ENCODE measurements at places on chromosomes 4 and X.
A peak's percentile ranks its signal among the peaks of the same experiment; 100 is the strongest.

- no peak for DNase-seq
These were observed 107.8 kb downstream of the IQCM start for GRCh38 chr4:149707862-149708261.

DNA sequence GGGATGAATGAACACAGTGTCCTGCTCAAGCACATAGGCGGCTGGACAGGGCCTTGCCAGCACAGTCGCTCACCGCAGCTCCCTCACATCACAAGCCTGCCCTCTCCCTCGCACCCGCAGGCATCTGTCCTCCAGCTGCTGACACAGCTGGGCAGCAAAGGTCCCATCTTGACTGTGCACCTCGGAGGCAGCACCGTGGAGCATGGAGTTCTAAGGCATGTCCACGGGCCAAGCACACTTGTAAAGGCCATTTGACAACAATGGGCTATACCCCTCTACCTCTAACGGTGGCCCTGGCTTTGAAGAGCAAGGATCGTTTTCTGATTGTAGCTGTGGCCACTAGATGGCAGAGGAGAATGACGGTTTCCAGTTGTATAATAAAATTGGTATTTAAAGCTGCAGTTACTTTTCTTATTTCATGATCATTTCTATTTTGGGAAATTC, 53.8 kb downstream of the APLN start:
- peak; percentile 38 for DNase-seq

GRCh38 chr4:113057891-113058290, 8.4 kb downstream of the ANK2 start:
- DNase-seq, result no peak

- no peak for DNase-seq
These were observed 407.9 kb downstream of the TECRL start for GRCh38 chr4:64001229-64001898.

GRCh38 chr4:100738196-100739165, 220.7 kb upstream of the EMCN start:
- DNase-seq, result peak; percentile 64

GRCh38 chr4:15794905-15795304, 16.8 kb downstream of the CD38 start:
- no peak for DNase-seq

- peak; percentile 11 for DNase-seq
These were observed 14.1 kb downstream of the S100G start for GRCh38 chrX:16664074-16664473.

DNA sequence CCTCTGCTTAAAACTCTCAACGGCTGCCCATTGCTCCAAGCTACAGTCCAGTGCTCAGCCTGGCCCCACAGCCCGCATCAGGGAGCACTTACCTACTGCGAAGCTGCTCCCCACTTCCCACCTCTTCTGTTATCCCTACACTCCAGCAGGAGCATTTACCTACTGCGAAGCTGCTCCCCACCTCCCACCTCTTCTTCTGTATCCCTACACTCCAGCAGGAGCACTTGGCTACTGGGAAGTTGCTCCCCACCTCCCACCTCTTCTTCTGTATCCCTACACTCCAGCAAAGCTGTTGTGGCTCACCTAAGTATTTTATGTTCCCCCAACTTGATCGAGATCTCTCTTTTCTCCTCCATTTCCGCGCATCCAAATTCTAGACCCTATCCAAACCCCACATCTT, 563.3 kb upstream of the ZFP42 start:
- no peak for DNase-seq

GRCh38 chr4:91170768-91171167, 1043.6 kb downstream of the CCSER1 start:
- DNase-seq, result no peak

DNA sequence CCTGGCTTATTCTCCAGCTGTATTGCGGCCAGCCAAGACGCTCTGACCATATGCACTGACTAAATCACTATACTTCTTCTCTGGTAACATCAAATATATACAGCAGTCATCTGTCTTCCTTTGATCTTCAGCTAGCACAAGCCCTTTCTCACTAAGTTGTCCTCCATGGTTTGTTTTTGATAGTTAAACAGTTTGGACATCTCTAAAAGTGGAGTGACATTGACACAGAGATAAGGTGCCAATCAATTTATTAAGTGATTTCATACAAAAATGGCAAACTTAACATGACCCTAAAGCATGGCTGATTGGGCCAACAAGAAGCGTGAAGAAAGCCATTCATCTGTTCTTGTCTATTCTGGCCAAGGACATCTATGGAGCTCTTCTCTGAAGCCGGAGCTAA, 334.9 kb downstream of the NKX6-1 start:
- no peak for DNase-seq

DNA sequence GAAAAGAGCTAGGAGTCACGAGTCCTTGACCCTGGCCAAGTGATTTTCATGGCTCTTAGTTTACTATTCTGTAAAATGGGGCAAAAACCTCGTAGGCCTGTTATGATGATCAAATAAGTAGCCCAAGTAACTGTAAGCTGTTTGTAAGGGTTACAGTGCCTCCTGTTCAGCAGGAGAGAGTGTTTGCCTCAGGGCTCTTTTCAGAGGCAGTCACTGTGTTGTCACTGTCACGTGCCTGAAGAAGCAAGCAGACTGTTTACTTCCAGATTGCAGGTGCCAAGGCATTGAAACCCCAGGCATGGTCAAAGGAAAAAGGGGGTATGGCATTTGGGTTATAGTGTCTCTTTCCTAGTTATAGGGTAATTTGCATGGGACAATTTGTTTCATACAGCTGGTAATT, 4.5 kb downstream of the RAB39B start:
- no peak for DNase-seq

DNA sequence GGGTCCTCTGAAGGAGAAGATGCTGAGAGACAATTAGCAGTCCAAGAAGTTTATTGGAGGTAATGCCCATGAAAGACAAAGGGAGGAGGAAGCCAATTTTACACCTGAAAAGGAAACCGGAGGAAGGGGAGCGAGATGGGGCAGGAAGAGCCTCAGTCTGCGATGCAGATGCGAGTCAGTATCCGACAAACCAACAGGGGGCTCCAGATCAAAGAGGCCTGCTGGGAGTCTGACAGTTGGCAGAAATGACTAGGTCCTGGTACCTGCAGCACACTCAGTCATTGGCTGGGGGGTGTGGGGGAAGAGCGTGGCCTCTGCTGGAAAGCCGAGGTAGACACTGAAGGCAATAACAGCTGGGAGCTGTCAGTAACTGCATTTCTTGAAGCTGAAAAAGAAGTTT, 231.1 kb upstream of the CENPE start:
- peak; percentile 24 for DNase-seq

- DNase-seq, result no peak
These were observed 193.4 kb upstream of the PACRGL start for GRCh38 chr4:20506827-20507226.

GRCh38 chr4:101142259-101142658, 205.1 kb downstream of the PPP3CA start:
- DNase-seq, result no peak

DNA sequence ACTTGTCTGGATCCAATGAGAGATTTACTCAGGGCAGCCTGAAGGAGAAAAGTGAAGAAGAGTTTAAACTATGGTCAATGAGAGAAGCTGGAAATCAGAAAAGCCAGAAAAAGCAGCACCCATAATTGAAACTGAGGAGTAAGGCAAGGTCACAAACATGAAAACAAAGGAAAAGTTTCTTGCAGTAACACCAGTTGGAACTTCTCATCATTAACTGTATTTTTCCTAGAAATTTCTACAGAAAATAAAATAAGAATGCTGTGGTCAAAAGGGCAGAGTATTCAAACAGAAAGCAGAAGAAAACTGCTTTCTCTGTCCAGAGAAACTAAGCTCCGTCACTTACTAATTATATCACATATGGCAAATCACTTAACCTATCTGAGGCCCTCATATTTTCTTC, 102.2 kb downstream of the OR13H1 start:
- no peak for DNase-seq

GRCh38 chr4:154744341-154744926, 634 bp downstream of the LRAT start:
- DNase-seq, result no peak

- DNase-seq, result peak; percentile 73
These were observed 35.3 kb downstream of the FRMD7 start for GRCh38 chrX:132092439-132093065.

DNA sequence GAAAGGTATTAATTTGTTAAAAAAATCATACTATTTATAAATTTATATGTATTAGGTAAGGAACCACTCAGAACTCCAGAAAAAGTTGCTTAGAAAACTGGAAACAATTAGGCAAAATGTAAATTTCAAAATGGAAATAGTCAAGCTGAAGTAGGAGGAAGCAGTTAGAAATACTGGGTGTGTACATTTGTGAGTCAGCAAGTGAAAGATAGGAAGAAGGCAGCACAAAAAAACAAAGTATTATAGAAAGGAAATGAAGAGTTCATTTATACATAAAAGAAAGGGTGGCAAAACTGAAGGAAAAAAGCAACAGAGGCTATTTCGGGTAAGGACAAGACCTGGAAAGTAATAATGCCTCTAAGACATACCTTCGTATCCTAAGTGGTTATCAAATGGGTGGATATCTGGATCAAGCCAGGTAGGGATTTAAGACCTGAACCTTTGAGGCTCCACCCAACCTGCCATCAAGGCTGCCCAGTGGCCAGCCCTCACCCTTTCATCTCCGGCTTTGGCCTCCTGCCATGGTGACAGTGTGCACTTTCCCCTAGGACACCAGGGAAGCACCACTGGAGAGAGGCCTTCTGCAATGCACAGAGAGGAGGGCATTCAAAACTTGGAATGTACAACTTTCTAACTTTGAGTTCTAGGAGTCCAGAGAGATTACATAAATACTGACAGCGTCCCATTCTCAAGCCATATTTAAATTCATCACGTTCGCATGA, at the start of gene LRRC66:
Gene LRRC66, minus strand, starts transcription at position 428 of the 722 bp plus-strand sequence. CDS start 2,750 bp downstream, outside the sequence.
- DNase-seq, result no peak

DNA sequence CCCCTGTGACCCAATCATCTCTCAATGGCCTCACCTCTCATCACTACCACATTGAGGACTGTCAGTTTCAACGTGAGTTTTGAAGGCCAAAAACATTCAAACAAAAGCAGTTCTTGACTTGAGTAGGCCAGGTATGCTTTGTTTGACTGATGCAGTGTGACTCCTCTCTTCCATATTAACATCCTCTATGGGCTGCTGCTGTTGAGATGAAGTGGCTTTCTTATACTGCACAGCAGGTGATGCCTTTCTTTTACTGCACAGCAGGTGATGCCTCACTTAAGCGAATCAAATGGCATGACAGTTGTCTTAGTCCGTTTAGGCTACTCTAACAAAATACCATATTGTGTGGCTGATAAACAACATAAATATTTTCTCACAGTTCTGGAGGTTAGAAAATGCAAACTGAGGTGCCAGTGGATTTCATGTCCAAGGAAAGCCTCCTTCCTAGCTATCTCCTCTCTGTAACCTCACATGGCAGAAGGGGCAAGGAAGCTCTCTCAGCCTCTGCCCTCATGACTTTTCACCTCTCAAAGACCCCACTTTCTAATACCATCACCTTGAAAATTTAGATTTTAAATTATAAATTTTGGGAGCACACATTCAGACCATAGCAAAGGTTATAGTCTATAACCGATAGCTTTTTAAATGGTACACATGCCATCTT, 2267.9 kb upstream of the AGA start:
- no peak for DNase-seq

DNA sequence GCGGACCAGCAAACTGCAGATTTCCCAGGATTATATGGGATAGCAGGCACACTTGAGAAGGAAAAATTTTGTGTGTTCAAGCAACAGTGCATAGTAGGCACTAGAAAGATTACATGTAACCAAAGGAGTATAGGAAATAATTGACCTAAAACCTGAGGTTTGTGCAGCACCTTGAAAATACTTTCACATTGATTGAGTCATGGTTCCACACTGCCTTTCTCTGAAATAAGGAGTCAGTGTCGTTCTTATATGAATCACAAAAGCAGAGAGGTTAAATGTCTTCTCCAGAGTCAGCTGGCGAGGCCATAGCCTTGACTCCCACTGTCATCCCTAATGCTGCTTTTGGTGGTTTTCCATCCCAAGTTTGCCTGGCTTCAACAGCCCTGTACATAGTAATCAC, 138.9 kb downstream of the SOWAHB start:
- no peak for DNase-seq

- no peak for DNase-seq
These were observed at the start of gene RIBC1 for GRCh38 chrX:53422861-53423306. TSS of gene RIBC1 (plus strand) at chrX:53422873. CDS start at chrX:53426277, 3,404 bp downstream.

DNA sequence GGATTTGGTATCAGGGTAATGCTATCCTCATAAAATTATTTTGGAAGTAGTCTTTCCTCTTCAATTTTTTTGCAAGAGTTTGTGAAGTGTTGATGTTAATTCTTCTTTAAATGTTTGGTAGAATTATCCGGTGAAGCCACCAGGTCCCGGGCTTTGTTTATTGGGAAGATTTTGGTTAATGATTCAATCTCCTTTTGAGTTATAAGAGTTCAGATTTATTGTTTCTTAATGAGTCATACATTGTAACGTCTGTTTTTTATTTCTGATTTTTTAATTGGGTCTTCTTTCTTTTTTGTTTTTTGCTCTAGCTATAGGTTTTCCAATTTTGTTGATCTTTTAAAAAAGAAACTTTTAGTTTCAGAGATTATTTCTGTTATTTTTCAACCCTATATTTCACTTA, 412.3 kb downstream of the PDGFC start:
- no peak for DNase-seq

DNA sequence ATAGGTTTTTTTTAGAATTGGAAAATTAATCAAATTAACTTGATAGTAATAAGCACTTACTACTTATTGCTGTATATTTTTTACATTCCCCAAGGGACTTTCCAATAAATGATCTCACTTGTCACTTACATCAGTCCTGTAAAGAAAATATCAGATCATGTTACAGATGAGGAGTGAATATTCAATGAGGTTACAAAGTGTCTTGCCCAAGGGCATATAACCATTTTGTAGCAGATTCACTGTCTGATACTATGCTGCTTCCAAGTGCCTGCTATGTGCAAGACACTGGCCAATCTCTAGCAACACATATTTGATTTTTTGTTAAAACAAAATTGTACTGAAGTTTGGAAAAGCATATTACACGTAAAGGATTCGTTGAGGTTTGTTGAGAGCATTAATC, 1287.7 kb downstream of the FAM133A start:
- DNase-seq, result peak; percentile 11

DNA sequence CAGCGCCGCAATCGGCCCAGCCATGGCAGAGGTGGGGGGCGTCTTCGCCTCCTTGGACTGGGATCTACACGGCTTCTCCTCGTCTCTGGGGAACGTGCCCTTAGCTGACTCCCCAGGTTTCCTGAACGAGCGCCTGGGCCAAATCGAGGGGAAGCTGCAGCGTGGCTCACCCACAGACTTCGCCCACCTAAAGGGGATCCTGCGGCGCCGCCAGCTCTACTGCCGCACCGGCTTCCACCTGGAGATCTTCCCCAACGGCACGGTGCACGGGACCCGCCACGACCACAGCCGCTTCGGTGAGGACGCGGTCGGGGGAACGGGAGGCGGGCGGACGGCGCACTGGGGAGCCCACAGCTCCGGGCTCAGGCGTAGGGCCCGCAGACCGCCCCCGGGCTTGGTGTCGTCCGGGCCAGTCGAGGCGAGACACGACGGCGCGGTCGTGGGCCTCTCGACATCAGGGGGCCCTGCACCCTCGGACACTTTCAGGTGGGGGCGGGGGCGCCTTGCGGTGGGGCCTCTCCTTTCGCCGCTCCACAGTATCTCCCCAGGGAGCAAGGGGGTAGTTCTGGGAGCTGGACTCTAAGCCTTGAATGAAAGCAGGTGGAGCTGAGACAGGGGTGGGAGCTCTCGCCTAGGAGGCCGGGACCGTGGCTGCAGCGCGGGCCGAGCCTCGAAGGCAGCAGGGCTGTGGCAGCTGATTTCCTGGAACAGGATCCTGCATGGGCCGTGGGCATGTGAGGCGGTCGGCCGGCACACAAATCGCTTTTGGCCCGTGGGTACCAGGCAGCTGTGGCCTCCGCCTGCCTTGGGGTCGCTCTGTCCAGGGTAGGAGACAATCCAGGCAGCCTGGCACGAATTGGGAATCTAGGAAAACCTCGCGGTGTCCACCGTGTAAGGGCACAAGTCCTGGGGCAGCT, 722 bp downstream of the FGF16 start:
- DNase-seq, result no peak
